ENCODE measurements at places on chromosomes 1 and 21.
A peak's percentile ranks its signal among the peaks of the same experiment; 100 is the strongest.

DNA sequence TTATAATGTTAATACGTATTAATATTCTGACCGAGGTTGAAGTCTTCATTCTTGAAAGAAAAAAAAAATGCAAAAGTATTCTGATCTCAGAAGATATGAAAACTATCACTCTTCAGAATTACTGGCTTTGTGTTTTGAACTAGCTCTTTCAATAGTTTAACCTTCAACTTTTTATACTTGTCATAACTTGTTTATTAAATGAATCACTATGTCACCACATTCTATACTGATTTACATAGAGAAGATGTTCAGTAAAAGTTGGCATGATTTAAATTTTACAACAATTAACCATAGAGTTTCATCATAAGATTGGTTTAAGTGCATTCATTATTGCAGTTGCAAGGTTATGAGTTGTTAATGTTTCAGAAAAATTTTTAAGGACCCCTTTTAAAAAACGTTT is 57.3 kb downstream of the HS2ST1 start:
- no peak for DNase-seq

DNA sequence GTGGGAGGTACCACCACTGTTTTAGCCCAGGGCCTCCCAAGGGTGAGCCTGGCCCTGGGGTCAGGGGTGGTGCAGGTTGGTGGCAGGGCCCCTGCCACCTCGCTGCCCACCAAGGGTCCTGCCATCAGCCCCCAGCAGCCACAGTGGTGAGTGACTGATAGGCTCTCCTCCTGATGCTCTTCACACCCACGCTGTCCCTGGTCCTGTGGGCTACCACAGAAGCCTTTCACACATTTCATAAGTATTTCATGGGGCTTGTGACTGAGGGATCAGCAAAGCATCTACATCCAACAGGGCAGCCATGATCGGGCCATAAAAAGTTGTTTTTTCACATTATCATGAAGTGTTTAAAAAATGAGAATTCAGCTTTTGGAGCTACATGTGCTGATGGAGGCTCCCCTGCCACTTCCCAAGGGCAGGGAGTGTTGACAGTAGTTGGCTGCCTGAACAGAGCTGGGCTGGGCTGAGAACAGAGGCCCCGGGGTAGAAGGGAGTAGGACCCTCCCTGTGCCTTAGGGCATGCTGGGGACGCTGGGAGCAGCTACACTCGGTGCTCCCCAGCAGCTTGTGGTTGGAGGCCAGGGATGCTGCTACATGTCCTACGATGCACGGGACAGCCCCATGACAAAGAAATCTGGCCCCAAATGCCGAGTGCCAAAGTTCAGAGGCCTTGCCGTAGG is 73.1 kb upstream of the TMEM51 start:
- DNase-seq = no peak

DNA sequence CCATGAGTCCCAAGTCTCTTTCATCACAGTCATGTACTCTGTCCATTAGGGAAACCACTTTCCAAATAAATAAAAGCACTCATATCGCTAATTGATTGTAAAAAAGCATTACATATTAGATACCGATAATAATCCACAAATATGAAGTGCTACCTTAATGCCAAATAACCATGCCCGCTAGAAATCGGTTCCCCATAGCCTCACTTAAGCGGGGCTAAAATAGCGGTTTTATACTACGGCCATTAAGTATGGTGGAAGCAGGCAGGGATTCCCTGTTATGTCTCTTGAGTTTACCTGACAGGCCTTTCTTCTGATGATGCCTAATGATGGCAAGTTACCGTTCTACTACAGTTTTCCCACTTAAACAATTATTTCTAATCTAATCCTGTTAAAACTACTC is 3.9 kb downstream of the ELK4 start:
- DNase-seq = no peak

- no peak for DNase-seq
These were observed 39.5 kb downstream of the ADSS2 start for GRCh38 chr1:244412176-244412575.

GRCh38 chr21:22961258-22961657 is 1963.0 kb downstream of the NCAM2 start:
- no peak for DNase-seq

GRCh38 chr1:150017206-150017750 is 6.8 kb upstream of the OTUD7B start:
- DNase-seq = no peak

DNA sequence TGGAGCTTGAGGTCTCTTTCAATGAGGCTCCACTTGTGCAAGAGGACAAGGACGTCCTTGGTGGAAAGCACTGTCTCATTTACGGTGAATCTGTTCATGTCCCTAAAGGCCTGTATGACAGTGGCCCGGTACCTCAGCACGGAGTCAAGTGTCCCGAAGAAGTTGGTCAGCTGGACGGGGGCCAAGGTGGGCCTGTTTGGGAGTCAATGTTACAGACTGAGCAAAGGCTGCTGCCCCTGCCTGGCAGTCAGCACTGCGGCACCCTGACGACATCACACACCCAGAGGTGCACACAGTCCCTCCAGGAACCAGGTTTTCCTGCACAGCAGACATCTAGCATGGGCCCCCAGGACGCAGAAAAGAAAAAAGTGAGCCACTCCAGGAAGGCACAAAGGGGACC is 19.1 kb downstream of the MRAP start:
- DNase-seq = no peak

DNA sequence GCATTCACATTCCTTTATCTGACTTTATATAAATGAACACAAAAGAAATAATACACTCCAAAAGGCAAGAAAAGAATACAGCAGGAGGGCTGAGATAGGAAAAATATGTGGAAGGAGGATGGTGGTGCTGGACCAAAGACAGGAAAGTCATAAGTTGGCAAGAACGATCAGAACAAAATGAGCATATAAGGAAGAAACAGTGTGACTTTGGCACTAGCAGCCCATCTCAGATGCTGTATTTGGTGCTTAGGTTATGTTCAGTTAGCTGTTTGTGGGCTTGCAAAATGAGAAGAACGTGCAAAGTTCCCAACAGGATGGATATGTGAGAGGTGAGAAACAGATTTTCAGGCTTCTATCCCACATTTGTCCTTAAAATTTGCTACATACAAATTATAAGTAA is 719.8 kb upstream of the ADGRL4 start:
- DNase-seq = no peak

GRCh38 chr1:20728371-20729154 is 3.9 kb downstream of the SH2D5 start:
- DNase-seq = no peak

GRCh38 chr21:37412603-37413360 is 46.2 kb downstream of the DYRK1A start:
- DNase-seq = no peak

DNA sequence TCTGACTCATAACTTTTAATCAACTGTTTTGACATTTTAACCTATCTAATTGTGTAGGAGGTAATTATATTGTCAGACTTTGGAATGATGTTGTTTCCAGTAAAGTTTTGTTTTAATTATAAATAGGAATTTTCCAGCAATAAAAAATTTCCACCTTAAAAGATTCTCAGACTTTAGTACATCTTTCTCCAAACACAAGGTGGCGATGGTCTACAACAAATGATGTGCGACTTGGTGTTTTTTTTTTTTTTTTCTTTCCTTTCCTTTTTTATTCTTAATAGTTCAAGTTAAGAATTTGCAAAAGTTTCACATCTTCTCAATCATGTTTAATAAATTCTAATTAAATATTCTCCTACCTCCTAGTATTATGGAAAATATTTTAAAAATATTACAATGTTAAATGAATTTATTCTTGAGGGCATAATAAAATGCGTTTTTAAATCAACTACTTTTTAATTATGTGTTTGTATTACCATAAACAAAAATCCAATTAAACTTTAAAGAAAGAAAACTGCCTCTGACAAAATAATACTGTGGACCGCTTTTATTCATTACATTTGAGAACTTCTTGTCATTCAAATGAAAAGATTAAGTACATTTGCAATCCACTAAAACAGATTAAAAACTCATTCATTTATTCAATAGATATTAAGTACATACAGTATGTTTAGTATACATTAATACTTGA is 4.4 kb upstream of the ADAMTS1 start:
- DNase-seq = peak; percentile 56

- no peak for DNase-seq
These were observed 30.8 kb downstream of the TRIM67 start for GRCh38 chr1:231192620-231193163.

DNA sequence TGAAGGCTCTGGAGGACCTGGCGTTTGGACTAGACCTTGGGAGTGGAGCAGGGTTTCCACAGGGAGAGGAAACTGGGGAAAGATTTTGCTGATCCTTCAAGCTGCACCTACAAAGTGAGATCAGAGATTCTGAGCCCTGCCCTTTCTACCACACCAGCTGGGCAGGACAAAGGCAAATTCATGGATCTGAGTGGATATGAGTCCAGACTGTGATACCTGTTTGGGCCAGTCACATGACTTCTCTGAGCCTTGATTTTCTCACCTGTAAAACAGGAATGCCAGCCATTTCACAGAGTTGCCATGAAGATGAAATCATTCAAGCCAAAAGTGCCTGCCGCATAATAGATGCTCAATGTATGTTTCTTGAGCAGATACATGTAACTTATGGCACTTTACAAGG is 4.9 kb upstream of the RASSF5 start:
- DNase-seq = no peak

- peak; percentile 57 for DNase-seq
These were observed 41.7 kb downstream of the TMEM53 start for GRCh38 chr1:44632598-44632997.

DNA sequence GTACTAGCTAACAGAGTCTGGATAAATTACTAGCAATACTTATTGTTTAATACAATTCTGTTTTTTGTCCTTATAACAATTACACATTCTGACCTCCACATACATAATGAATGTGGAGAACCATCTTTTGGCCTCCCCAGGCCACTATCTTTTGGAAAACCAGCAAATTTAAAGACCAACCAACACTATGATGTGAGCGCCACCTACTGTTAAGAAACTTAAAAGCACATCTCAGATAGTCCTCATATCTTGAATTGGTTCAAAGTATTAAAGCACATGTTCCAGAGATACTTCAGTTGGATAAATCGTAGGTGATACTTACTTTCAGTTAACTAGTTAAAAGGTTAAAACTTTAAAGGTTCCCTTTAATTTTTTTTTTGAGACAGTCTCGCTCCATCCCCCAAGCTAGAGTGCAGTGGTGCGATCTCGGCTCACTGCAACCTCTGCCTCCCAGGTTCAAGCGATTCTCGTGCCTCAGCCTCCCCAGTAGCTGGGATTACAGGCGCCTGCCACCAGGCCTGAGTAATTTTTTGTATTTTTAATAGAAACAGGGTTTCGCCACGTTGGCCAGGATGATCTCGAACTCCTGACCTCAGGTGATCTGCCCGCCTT is 29.3 kb upstream of the USP1 start:
- DNase-seq = peak; percentile 75

DNA sequence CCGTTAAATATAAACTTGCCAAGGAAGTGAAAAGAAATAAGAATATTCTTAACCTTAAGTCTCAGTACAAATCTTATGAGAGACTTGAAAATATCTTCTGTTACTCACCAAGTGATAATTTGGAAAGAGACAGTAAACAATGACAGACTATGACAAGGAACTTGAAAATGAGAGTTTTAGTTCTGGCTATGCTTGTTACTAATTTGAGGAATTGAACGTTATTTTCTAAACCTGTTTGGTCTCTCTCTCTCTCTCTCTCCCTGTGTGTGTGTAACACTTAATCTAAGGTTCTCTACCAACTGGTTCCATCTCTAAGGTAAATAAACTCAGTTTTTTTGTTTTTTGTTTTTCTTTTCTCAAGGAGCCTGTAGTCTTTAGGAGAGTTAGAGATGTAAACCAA is 161.8 kb downstream of the AMY1C start:
- DNase-seq = no peak

- peak; percentile 52 for DNase-seq
These were observed 33.4 kb downstream of the QSOX1 start for GRCh38 chr1:180188091-180188506.

DNA sequence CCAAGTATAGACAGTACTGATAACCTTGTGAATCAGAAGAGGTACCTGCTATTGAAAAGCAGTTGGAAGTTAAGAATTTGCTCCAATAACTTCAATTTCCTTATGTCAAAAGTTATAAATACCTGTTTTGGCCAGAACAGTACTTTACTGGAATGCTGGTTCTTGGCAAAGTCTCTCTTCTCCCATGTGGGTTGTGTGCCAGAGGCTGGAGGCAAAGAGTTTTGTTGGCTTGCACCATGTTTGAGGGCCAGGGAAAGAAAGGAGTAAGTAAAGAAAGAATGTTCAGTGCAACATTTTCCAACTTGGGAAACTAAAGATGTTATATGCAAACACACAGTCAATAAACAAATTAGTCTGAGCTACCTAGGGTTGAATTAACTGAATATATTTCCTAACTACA is 67.0 kb upstream of the DYNLT5 start:
- DNase-seq = no peak

DNA sequence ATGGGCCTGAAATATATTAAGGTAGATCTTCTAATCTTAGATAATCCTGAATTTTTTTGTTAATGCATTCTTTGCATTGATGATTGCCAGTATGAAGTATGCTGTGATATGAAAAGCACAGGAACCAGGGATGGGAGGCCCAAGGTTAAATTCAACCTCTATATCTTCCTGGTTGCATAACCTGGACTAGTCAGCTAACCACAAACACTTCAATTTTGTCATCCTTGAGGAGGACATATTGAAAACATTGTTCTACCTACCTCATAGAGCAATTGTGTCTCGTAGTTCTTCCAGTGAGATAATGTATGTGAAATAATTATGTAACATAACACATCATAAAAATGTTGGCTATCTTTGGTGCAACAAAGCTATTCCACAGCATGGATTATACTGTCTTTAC is 25.6 kb downstream of the PDC start:
- DNase-seq = no peak

GRCh38 chr1:54257346-54257620 is 57.3 kb downstream of the MRPL37 start:
- no peak for DNase-seq

GRCh38 chr1:27967884-27968466 is 8.2 kb downstream of the XKR8 start:
- DNase-seq = no peak

- no peak for DNase-seq
These were observed 179.2 kb downstream of the ATG4C start for GRCh38 chr1:62962901-62963776.

- DNase-seq = no peak
These were observed 52.8 kb upstream of the TMPRSS2 start for GRCh38 chr21:41560661-41561158.

DNA sequence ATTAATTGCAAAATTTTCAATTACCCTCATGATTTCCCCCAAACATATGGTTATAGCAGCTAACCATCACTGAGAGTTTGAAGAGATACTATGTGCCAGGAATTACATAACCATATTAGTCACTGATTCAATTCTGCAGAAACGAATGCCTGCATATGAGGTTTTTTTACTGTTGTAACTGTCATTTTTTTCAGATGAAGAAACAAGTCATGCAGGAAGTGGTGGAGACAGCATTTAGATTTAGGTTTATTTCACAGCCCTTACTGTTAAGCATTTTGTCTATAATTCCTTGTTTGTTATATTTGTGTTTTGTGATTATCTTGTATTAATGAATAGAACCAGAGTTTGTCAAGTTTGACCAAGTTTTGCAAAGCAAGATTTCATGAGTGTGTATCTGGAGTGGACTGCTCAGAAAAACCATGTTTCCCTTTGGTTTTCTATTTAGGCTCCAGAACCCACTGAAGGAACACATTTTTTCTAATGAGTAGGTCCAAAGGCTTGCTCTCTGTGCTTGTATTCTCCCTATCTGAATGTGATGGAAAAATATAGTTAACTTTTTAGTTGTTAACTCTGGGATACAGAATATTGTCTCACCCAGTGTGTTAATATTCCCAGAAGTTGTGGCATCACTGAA is 308.5 kb upstream of the ADAMTS5 start:
- DNase-seq = peak; percentile 80

All from Kasumi-1 (cell line).